ENCODE measurements at places on chromosomes 1 and 21.

- no peak for DNase-seq
These were observed 347.9 kb downstream of the LTN1 start for GRCh38 chr21:28644762-28645161.

- DNase-seq, result no peak
These were observed 50.2 kb downstream of the DIRAS3 start for GRCh38 chr1:68000191-68000590.

DNA sequence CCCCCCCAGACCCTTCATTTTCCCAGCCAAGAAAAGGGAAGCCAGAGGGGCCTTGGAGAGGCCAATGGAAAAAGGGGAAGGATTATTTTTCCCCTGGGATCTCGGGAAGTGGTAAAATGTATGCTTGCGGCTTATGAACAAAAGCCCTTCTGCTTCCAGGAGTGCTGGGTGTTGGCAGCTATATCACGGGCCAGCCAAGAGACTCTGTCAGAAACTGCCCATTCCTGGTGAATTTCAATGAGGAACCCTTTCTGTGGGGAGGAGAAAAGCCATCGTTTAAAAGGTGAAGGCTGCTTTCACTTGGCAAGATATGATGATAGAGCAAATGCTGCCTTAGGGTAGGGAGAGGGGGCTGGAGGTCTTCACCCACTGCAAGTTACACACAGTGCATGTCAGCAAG, 69.7 kb upstream of the ZC3H12A start:
- no peak for DNase-seq

DNA sequence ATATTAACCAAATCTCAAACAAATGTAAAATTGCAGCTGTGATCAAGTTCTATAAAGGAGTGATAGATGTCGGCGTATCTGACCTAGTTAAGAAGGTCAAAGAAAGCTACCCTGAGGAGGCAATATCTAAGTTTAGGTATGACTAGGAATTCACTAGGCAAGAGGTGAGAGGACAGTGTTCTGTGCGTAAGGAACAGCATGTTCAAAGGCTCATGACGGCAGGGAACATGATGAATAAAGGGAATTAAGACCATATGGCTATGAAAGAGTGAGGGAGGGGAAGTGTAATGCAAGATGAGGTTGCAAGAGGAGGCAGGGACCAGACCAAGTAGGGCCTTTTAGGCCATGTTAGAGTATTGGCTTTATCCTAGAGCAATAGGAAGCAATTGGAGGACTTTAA, 8.6 kb downstream of the LIX1L start:
- DNase-seq, result no peak

GRCh38 chr21:41663805-41664788, 102.8 kb downstream of the RIPK4 start:
- DNase-seq, result peak; percentile 26

GRCh38 chr1:220363196-220363837, 91.1 kb upstream of the RAB3GAP2 start:
- no peak for DNase-seq

GRCh38 chr1:155307247-155307740, 1.4 kb upstream of the FDPS start:
- DNase-seq, result no peak

GRCh38 chr1:90717356-90717664, 208 bp upstream of the BARHL2 start:
- DNase-seq, result no peak

DNA sequence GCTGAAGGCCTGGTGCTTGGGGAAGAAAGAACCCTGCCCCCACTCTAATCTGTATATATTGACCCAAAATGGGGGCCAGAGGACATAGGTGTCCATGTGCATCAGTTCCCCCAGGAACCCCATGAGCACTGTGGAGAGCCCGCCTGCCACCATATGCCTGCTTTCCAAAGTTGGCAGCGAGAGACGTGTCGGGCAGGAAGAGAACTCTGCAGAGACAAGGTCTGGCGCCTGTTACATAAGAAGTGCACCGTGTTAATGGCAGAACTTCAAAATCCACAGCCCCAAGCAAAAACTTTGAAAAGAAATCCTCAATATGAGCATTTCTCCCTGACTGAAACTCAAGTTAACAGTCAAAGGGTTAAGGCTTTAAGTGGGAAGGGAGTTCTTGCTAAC, 8.0 kb downstream of the CTNNBIP1 start:
- DNase-seq, result no peak

DNA sequence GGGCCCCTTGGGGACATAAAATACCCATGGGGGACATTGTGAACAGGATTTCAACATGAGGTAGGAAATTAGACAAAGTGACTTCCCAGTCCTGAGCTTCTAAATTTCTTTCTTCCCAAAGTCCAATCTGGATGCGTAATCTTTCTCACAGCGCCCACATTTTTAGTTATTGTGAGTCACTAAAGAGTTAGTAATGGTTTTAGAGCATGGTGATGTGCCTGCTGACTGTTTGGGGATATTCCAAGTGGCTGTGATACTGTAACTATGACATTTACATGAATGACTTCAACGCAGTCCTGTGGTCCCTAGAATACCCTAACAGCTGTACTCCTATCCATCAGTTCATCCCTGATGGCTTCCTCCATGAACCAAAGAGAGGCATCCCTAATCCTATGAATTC, 224.0 kb upstream of the COA6 start:
- no peak for DNase-seq

- DNase-seq, result no peak
These were observed 198.4 kb downstream of the USP25 start for GRCh38 chr21:15928196-15928595.

DNA sequence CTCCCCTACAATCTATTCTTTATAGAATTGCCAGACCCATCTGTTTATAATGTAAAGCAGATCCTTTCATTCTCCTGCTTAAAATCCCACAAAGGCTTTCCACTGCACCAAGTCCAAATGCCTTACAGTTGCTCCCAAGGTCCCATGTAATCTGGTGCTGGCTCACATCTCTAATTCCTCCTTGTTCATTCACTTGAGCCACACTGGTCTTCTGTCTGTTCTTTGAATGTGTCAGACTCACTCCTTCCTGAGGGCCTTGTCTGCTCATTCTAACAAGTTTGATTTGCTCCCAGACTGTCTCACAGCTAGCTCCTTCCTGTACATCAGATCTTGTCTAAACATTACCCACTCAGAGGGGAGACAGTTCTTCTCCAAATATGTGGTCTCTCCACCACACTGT, 38.9 kb downstream of the ALG14 start:
- DNase-seq, result no peak

GRCh38 chr1:18840145-18840544, 19.3 kb downstream of the TAS1R2 start:
- no peak for DNase-seq

GRCh38 chr1:161098210-161099068, at the start of gene KLHDC9:
KLHDC9 (plus strand) TSS chr1:161098361; CDS start chr1:161098536, 175 bp downstream.
- DNase-seq, result peak; percentile 87

- DNase-seq, result no peak
These were observed 91.4 kb downstream of the OLFM3 start for GRCh38 chr1:101905283-101905835.

- DNase-seq, result no peak
These were observed 422.9 kb downstream of the PTBP2 start for GRCh38 chr1:97144527-97144926.

DNA sequence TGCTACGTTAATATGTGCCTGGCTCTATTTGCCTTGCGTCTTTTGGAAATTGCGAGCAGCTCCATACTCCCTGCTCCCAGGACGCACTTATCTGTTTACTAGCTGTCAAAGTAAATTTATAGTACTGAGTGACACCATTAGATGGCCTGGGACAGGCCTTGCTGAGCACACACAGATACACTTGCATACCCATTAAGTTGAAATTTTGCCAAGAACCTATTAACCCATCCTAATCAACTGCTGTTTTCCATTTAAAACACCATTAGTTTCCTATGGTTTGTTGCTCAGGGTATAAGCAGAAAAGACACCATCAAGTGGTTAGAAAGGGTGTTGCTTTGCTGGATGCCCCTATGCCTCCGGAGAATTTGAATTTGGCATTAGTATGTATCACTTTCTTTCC, 187.3 kb downstream of the SLC44A5 start:
- DNase-seq, result no peak

DNA sequence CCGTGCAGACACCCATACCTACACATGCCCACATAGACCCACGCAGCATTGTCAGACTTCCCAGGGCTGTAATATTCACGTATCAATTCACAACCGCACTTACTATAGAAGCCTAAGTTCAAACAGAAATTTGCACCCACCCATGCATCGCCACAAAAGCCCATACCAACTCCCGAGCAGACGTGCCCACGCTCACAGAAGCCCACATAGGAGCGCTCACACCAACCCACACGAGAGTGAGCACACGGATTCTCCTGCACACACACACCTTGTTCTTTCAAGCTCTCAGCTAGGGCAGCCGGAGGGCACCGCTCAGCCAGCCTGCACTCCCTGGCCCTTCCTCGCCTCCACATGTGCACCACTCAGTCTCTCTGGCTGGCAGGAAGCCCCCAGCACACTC, 4.6 kb downstream of the MFAP2 start:
- no peak for DNase-seq

Data from GM12878 (cell line).